ENCODE measurements at places on chromosomes 1 and 21.

- no peak for DNase-seq
These were observed 140.9 kb downstream of the TGFBR3 start for GRCh38 chr1:91744953-91745639.

DNA sequence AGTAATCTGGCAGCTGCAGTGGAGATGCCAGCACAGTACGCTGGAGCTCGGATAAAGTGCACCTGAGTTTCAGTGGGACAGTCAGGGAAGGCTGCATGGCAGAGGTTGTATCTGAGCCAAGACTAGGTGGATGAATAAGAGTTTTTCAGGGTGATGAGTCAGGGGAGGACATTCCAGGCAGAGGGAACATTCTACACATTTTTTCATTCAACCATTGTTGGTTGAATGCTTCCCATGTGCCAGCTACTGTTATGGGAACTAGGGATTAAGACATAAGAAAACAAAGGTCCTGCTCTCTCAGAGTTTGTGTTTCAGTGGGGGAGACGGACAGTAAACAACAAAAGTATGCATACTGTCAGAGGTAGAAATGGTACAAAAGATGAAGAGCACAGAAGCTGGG, 5.2 kb downstream of the LEPR start:
- no peak for DNase-seq

GRCh38 chr1:115222616-115223402, 115.2 kb downstream of the NGF start:
- no peak for DNase-seq

DNA sequence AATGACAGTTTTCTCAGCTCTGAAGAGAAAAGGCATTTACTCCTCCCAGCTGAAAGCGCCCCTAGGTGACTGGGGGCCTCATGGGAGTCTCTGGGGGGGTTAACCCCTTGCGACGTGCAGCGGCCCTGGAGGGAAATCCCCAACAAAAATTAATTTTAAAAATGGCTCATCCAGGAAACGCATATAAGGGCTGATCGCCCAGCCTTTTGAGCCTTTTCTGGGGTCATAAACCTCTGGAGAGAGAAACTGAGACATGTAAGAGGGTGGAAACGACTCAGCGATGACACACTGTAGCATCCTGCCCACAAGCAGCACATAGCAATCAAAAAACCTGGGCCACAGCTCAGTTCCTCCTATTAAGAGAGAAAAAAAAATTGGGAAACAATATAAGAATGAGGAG, 20.4 kb upstream of the HPDL start:
- DNase-seq: no peak

DNA sequence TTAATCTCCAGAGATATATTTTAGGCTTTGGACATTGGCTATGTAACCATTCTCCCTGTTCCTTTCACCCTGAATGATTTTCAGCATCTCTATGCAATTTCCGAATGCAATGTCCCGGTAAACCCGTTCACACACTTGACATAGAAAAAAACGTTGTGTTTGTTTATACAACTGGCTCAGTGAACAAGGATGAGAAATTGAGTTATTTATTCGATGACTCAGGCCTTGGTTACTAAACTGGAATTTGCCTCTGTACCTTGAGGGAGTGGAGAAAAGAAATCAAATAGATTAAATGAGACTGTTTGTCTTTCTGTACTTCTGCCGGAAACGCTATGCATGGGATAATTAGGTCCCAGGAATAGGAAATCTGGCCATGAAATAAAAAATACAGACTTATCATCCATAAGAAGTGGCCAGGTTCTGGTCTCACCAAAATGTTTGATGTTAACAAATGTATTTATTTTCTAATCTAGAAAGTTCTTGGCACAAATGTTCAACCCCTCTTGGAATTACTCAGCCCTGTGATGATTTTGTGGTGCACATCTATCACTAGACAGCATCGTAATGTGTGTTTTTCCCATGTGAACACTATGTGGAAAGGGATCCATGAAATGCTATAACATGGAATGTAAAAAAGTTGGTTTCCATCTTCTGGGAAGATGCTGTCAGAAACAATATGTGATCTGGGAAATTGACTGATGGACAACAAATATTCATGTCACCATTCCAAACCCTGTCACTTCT, 253.9 kb downstream of the DUSP10 start:
- DNase-seq: no peak

- no peak for DNase-seq
These were observed 44.0 kb downstream of the GPR161 start for GRCh38 chr1:168092566-168093355.

GRCh38 chr21:28160378-28160777, 832.3 kb downstream of the LTN1 start:
- DNase-seq: no peak

- no peak for DNase-seq
These were observed 132.8 kb downstream of the NFIA start for GRCh38 chr1:61215119-61215518.

GRCh38 chr21:44815852-44816628, 1.8 kb downstream of the SUMO3 start:
- DNase-seq: no peak

DNA sequence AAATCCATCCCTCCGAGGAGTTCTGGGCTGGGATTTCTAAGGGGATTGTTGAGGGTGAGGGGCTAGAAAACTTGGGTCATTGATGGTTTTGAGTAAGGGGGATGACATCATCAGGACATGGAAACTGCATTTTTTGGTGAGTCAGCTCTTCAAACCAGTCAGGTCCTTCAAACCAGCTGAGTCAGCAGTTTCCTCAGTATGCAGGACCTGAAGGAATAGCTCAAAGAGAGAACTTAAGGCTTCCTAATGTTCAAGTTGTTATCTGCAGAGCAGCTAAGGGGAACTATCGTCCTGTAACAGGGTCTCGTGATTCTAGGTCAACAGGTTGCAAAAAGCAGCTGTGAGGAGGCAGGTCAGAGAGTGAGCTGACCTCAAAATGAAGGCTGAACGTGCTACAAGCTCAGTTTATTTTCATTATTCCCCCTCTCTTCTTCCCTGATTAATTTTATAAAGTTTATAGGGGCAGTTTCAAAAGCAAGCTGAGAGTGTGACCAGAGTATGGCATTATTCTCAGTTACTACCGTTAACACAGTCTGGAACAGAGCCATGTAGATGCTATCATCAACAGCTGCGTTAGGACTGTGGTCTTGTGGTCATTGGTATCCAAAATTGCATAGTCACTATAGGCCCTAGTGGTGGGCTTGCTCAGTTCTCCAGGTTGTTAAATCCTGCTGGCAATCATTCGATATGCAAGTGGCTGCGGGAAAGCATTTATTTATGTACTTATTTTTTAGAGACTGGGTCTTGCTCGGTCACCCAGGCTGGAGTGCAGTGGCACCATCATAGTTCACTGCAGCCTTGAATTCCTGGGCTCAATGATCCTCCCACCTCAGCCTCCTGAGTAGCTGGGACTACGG, 10.7 kb upstream of the SDC3 start:
- DNase-seq: no peak

DNA sequence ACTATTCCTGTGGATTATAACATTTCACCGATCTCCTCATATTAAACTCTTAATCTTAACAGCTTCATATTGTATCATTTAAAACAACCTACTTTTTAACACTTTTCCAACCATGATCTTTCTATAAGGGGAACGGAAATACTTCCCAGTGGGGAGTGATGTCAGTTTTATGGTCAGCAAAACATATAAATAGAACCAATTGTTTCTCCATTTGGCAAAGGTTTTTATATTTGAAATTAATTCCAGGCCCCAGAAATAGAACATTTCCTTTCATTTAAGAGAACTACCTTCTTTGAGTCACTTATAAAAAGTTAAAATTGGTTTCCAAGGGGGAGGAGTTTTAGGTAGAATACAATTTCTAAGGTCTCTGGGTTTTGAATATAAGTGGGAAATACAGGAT, 189.6 kb downstream of the TGFBR3 start:
- no peak for DNase-seq

DNA sequence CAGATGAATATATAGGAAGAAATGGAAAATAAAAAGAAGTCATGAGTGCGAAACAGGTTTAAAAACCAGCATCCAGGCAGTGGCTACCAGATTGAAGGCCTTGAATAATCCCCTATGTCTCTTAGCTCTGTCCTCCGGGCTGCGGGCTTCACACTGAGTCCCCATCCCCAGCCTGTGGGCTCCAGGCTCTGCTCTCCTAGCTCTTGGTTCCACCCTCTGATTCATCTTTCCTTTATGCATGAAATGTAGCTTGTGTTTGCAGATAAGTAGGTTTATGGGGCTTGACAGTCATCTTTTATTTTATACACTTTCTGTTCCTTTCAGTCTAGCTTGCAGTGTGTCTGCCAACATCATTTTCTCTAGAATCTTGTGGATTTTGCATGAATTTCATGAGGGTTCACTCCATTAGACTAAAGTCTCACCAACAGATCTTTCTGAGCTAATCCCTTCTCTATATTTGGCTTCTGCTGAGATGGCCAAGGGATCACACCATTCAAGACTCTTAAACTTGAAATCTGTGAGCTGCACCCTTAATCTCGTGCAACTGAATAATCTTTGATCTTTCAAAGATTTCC, 174.5 kb downstream of the PLPPR4 start:
- DNase-seq: no peak

- no peak for DNase-seq
These were observed 5.1 kb upstream of the HMGCS2 start for GRCh38 chr1:119773711-119774241.

DNA sequence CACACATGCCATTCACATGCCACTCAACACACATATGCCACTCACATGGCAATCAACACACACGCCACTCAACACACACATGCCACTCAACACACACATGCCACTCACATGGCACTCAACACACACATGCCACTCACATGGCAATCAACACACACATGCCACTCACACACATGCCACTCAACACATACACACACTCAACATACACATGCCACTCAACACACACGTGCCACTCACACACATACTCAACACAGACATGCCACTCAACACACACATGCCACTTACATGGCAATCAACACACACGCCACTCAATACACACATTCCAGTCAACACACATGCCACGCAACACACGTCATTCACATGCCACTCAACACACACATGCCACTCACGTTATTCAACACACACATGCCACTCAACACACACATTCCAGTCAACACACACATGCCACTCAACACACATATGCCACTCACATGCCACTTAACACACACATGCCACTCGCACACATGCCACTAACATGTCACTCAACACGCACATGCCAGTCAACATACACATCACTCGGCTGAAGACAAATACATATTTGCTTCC, 182.9 kb downstream of the NPHP4 start:
- no peak for DNase-seq

DNA sequence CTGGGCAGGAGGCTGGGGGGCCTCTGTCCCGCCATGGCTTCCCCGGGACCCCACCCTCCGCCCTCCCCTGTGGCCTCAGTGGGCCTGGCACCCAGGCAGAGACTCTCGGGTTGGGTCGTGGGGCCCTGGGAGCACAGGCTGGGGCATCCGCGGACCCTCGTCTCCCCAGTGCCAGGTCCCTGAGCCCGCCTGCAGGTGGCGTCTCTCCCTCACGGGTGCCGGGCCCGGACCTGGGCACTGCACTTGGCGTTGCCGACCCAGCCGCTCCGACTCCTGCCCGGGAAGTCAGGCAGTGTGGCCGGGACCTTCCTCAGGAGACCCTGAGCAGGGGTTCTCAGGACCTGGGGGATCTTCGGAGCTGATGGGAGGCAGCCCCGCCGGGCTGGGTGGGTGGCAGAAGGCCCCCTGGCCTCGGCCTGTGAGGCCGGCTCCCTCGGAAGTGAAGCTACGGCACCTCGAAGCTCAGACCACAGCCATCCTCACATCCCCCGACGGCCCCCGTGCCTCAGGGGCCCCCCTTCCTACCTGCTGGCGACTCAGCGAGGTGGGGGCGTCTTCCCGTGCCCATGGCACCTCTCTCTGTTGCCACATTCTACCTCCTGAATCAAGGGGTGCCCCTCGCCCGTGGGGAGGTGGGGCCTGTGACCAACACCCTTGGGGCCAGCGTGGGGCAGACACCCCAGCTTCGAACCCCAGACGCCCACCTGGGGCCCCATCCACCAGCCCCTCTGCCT, 6.4 kb upstream of the C1orf159 start:
- DNase-seq: no peak

DNA sequence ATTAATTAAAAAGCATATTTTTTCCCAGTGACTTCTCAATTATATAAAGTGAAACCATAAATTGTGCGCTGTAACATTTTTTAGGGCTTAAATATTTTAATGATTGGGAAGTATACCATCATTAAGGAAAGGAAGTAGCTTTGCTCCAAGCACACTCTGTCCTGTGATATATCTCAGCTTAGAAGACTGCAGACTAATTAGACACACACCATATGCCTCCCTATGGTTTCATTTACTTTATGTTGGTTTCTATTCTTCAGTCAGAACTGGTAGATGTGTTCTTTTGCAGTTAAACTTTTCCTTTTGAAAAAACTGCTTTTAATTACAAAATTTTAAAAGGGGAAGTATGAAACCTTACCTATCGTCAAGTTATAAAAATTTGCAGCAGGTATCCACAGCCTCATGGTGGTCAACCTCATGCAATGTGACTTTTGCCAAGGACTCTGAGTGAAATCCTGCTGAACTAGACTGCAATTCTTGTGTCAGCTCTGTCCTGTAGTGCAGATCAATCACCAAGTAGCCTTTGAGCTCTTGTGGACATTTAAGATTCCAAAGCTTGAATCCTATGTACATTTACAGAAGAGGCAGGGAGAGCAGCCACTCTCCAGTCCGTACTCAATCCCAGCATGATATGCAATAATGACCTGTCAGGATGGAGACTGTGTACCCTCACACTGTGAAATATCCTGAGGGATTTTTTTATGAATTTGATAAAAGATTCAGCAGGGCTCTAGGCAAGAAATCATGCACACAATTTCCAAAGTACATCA, 149.1 kb downstream of the AMY1C start:
- no peak for DNase-seq

- no peak for DNase-seq
These were observed 170.2 kb downstream of the TNR start for GRCh38 chr1:175572932-175573868.

- DNase-seq: peak; percentile 16
These were observed 61.1 kb downstream of the TOMM20 start for GRCh38 chr1:235067396-235068157.

- no peak for DNase-seq
These were observed 32.4 kb upstream of the CTTNBP2NL start for GRCh38 chr1:112363636-112364035.

DNA sequence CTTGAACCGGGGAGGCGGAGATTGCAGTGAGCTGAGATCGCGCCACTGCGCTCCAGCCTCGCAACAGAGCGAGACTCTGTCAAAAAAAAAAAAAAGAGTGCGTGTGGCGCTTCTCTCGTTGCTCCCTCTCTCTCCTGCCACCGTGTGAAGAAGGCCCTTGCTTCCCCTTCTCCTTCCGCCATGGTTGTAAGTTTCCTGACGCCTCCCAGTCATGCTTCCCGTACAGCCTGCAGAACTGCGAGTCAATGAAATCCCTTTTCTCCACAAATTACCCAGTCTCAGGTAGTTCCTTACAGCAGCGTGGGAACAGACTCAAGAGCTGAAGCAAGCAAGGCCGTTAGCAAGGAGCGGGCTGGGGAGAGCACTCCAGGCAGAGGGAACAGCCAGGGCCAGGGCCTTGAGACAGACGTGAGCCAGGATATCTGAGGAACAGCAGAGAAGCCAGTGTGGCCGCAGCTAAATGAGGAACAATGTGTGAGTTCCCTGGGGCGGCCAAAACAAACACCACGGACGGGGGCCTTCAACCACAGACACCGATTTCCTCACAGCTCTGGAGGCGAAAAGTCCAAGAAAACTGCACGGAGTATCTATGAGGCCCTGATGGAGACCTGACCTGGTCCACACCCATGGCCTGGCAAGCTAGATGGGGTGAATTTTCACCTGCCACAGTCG, 54.2 kb upstream of the ETS2 start:
- no peak for DNase-seq

Measured in NCI-H1436 treated with DMSO at 0.1 percent for 48 hours (cell line).